ENCODE measurements at places on chromosomes 6 and 20. TPM values are rescaled to one million over a fixed set of nuclear protein-coding genes. Genes with fewer than 3 reads are reported as not detected.
A peak's percentile ranks its signal among the peaks of the same experiment; 100 is the strongest.

DNA sequence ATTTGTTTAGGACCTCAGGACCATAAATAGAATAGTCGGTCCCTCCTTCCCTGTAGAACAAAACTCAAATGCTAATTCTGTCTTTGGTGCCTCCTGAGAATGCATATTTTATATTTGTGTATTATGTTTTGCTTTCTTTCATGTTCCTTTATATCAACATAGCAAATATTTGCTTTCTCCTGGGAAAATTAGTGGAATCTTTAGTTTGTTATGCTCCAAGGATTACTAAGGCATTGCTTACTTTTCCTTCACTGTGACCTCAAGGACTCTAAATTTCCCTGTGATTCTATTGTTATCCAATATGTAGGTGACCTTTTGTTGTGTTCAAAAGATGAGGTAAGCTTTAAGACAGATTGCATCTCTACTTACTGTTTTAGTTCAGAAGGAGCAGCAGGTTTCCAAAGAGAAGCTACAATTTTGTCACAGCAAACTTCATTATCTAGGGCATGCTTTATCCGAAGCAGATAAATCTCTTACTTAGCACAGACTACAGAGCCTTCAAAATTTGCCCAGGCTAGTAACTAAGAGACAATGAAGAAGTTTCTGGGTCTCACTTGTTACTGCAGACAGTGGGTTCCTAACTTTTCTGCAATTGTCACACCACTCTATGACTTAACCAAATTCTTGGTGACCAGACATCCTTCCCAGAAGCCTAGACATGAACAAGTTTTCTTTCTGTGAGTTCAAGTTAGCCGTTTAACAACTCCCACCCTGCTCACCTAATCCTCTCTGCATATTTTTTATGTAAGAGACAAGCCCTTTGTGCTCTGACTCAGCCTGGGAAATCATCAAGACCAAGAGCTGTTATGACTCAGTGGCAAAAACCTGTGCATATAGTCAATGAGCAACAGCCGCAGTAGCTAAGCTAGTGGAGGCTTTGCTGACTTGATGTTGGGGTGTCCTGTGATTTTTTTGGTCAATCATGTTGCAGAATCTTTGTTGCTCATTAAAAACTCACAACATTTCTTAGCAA is 378.8 kb downstream of the QKI start:
- no peak for DNase-seq

DNA sequence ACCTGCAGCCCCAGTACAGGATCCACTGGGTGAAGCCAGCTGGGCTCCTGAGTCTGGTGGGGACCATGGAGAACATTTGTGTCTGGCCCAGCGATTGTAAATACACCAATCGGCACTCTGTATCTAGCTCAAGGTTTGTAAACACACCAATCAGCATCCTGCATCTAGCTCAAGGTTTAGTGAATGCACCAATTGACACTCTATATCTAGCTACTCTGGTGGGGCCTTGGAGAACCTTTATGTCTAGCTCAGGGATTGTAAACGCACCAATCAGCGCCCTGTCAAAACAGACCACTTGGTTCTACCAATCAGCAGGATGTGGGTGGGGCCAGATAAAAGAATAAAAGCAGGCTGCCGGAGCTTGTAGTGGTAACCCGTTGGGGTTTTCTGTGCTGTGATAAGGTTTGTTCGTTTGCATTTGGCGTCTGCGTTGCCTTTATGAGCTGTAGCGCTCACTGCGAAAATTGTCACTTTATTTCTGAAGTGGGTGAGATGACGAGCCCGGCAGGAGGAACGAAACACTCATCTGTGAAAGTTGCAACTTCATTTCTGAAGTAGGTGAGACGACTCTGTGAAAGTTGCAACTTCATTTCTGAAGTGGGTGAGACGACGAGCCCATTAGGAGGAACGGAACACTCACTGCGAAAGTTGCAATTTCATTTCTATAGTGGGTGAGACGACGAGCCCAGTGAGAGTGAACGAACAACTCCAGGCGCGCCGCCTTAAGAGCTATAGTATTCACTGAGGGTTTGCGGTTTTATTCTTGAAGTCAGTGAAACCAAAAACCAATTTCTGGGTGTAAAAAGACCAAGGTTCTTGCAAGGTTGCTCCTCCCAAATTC is 31.1 kb downstream of the SERPINB6 start:
- no peak for DNase-seq

DNA sequence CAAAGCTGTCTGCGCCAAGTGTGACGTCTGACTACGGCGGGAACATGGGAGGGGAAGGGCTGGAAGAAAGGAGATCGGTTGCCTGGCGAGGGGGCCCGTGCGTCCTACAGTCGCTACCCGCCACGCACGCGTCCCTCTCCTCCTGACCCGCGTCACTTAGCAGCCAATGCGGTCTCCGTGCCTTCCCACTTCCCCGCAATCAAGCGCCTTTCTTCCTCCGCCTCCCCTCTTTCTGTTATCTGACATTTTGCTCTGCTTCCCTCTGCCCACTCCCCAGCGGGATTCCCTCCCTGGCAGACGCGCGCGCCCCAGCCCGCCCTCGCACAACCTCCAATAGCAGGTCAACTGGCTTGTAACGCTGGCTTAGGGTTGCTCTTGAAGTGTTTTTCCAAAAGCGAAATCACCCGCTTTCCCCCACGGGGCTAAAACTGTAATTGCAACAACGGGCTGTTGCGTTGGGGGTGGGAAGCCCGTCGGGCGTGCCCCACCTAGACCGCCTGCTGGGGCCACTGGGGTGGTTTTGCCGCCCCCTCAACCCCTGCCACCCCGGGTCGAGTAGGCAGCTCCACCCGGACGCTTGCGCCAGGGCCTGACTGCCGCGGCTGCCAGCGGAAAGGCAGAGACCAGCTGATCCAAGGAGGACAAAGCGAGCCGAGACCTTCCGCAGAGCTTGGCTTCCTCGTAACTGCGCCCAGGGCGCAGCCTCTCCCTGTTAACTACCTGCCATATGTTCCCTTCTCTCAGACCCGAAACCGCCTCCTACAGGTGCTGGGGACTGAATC is 6.2 kb upstream of the SOX4 start:
- peak; percentile 65 for DNase-seq

DNA sequence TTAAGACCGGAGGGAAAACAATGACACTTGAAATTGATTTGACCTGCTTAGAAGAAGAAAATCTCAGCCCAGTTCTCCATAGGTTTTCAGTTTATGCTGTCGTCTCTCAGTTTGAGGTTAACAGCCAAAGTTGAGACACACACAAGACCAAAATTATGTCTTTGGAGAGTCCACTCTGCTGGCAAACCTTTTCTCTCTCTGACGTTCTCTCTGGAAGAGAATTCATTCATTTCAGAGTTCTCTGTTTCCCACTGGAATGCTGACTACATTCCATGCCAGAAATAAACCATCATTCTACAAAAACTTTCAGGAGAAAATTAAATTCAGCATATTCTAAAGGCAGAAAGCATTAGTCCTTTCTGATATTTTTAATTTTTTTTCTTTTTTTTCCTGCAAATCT is 155.2 kb downstream of the TFAP2A start:
- DNase-seq = no peak

- DNase-seq = peak; percentile 60
These were observed 3.2 kb downstream of the TNFRSF6B start for GRCh38 chr20:63699466-63700198.

DNA sequence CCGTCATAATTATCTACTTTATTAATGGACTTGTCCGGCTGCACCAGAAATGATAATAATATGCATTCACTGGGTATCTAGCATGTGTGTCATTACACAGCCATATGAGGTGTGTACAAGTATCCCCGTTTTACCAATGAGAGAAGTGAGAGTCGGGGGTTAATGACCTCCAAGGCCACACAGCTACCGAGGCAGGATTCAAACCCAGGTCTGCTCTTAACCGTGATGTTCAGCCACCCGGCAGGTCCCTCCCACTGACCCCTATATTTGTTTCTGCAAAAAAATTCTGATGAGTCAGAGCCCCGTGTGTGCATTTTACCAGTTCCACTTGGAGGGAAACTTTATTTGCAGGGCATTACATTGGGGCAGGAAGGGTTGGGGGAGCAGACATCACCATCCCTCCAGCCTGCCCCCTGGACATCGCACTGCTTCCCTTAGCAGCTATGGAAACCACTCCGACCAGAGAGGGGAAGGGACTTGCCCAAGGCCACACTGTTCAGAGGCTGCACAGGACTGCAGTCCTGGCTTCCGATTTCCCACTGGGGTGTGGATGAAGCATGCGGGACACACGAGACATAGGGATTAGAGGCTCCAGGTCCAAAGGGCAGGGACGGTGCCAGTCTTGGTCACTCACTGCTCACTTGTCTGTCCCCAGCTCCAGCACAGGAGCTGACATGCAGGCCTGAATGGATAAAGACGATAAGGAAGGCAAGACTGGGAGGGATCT is 10.1 kb upstream of the SRC start:
- no peak for DNase-seq

GRCh38 chr6:14280766-14281293 is 163.3 kb downstream of the CD83 start:
- no peak for DNase-seq

- DNase-seq = peak; percentile 75
These were observed 48.8 kb upstream of the CDH22 start for GRCh38 chr20:46357030-46357514.

DNA sequence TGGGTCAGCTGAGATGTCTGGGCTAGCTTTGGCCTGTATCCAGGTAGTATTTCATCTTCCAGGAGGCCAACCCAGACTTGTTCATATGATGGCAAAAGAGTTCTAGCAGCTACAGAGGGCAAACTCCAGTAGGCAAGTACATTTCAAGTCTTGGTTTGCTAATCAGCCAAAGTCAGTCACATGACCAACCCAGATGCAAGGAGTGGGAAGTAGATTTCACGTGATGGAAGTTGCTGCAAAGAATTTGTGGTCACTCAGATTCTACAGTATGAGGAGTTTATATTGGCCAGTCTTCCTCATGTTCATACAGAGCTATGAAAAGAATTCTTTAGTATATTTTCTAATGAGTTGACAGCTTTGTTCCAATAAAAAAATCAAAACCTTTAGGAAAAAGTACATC is 101.8 kb downstream of the PHACTR1 start:
- DNase-seq = no peak

The PRICKLE4 gene
- total RNA-seq = 2.2 TPM

Data from right cardiac atrium (tissue), 5 donors.